T-helper 9 cell (primary cell): ENCODE measurements at places on chromosomes 1 and 21.

DNA sequence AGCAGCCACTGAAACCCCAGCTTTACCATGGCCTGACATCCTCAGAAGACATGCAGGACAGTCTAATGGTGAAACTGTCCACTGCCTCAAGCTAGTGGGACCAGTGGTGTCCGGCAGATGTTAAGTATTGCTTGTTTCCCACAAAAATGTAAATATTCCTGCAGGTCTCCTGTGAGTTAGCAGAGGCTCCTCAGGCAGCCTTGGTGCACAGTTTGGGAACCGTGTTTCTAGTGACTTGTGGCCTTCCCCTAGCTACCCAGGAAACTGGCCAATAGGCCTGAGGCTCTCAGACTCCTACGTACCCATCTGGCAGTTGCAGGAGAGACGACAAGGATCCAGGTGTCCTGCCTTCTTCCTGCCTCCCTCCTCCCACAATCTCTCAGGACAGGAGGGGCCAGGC lies 142.4 kb downstream of the CAMTA1 start:
- no peak for DNase-seq

DNA sequence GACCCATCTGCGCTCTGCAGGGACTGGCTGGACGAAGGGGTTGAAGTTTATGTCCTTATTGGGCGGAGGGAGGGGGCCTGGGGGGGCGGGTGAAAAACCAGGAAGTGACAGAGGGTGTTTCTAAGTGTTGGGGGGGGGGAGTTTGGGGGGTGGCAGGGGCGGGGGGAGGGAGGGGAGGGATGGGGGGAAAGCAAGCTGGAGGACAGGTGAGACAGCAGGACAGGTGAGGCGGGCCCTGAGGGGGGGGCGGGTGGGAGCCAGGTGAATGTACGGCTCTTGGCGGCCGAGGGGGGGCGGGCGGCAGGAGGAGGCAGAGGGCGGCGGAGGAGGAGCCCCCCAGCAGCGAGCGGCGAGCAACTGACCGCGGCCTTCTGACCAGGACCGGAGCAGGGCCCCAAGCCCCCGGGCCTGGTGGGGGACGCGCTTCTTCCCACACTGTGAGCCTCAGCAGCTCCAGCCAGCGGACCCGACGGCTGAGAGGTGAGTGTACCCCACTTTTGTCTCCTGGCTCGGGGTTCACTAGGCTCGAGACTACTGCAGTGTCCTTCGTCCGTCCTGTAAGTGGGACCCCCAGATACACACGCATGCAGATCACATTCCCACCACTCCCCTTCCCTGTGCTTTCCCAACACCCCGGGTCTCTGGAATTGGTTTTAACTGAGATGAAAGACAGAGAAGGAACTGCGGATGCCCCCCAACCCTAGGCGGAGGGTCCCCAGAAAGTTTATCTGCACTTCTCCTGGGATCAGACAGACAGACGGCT lies at the start of gene ZBTB7B:
TSS of gene ZBTB7B (plus strand) at position 339 of the 763 bp plus-strand sequence. CDS start 11,859 bp downstream, outside the sequence.
- DNase-seq = no peak

DNA sequence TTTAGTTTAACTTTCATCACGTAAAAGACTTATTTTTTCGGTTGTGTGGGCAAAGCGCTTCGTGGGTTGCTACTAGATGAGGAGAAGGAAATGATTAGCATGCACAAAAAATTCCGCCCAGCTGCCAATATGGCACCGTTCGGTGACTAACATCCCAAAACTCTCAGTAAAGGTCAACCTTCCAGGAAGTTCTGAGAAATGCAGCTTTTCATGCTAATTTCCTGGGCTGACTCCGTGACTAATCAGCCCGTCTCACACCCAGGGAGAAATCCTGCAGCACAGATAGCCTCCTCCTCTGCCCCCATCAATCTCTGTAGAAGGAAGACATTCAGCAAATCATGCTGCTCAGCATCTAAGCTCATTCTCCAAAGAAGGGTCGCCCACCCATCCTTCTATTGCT lies 34.1 kb downstream of the TMCO4 start:
- DNase-seq = no peak

DNA sequence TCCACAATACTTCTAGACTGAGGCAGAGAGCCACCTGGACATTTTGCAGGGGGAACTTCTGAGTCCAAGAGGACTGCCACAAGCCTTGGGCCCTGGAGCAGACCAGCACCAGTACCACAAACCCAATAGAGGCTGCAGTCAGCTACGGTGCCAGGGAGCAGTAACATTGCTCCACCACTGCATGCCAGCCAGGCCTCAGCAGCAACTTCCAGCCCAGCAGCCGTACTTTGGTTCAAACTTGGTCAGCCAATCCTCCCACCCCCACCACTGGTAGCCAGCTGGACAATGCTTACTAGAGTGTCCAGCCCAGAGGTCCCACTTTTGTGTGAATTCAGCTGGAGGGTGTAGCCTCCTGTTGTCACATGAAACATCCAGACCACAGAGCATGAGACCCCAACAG lies 107.4 kb downstream of the SLC5A9 start:
- DNase-seq = no peak

GRCh38 chr1:168410464-168410863 lies 129.8 kb downstream of the TBX19 start:
- DNase-seq = no peak

DNA sequence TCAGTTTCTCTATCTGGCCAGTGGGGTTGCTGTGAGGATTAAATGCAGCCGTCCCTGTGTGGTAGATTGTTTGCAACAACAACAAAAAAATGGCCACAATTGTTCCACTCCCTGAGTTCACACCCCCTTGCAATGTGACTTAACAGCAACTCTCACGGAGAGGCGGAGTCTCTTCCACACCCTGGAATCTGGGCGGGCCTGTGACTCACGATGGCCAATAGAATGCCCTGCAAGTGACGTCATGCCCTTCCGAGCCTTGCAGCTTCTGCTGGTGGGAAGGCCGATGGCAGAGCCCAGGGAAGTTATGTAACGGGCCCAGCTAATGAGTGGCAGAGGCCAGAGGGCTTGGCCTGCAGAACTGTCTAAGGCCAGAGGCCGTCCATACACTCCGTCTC lies 87.9 kb downstream of the RIPK4 start:
- DNase-seq = no peak

DNA sequence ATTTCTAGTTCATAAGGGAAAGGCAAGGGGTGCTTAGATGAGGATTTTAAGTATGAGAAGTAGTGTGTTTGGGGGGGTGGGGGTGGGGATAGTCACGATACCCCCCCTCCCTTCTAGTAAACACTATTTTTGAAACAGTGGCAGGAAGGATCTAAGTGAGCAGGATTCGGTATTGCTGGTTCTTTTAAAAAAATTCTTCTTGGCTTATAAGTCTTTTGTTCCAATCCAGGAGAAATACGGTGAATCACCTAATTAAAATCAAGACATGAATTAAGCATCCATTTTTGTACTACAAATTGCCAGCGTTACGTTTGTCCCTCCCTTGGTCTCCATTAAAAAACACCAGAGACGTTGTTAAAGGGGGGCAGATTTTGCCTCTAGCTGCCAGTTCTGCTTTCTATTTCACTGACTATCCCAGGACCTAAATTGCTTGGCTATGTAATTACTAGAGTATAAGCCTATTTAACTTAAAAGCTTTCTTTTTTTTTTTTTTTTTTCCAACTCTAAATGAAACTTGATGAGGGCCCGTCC lies 911 bp downstream of the LMO4 start:
- DNase-seq = no peak

DNA sequence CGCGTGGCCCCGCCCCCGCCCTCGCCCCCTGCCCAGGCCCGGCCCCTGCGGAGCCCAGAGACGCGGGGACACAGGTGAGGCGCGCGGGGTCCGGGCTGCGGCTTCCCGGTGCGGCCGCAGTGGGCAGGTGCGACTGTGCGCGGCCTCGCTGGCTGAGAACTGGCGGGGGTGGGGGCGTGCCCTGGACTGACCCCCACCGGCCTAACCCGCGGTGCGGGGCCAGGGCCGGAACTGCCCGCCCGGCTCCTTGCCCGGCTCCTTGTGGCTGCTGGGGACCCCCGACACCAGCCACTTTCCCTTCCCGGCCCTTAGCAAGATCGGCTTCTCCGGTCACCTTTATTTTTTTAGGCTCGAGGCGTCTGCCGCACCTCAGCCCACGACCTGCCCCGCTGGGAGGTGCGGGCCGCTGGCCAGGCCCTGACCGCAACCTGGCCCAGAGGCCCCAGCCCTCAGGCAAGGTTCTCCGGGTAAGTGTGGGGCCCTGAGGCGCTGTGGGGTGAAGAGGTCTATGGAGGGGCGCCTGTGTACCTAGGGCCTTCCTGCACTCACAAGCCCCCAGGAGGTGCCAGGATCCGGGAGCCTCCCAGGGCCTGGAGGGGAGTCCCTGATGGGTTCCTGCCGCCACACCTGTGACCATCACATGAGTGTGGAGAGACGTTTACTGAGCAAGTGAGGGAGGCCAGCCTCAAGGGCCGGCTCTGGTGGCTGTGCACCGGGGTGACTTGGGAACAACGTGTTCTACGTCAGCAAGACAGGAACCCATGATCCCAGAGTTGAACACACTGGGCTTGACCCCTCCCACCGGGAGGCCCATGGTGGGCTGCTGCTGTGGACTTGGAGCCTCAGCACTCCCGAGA lies at the start of gene SMIM1:
TSS of gene SMIM1 (plus strand) at position 35 of the 857 bp plus-strand sequence. CDS start 2,625 bp downstream, outside the sequence.
- no peak for DNase-seq

GRCh38 chr1:67685067-67685557 lies at the start of gene GADD45A:
Gene GADD45A, plus strand, starts transcription at chr1:67685201. Its CDS starts 294 bp downstream, at chr1:67685495.
- DNase-seq = peak; percentile 90

DNA sequence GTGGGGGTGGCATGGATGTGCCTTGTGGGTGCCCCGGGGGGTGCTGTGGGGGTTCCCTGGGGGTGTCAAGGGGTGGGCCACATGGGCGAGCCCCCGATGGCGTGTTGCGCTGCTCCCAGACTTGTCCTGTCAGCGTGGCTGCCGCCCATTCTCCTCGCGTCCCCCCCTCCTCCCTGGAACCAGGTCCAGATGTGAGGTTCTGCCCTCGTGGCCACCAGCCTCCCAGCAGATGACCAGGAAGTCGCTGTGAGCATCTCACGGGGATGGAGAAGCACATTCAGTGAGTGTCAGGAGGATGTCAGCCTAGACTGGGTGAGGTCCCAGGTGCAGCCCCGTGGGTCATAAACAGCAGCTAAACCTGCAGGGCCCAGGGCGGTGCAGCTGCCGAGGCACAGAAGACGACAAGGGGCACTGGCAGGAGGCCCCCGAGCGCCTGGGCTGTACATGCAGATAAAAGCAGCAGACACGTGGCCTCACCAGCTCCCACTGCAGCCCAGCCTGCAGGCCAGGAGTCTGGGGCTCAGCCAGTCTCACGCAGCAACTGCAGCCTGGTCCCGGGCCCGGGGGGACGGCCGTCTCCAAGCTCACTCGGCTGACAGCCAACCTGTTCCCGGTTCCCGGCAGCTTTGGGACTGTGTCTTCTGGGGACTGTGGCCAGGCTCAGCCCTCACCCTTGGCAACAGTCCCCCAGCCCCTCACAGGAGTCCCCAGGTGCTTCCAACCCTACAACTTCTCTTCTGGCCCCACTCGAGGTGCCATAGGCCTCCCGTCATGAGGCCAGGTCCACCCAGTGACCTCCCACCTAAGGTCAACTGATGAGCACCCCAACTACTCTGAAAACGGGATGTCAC lies 17.5 kb upstream of the COL6A2 start:
- no peak for DNase-seq
